Stimulated activated CD4-positive, alpha-beta T cell treated with anti-CD3 and anti-CD28 coated beads, Interleukin-15, amount 100 ng/mL, for 1 hour (primary cell): ENCODE measurements at places on chromosomes 12 and 14.

DNA sequence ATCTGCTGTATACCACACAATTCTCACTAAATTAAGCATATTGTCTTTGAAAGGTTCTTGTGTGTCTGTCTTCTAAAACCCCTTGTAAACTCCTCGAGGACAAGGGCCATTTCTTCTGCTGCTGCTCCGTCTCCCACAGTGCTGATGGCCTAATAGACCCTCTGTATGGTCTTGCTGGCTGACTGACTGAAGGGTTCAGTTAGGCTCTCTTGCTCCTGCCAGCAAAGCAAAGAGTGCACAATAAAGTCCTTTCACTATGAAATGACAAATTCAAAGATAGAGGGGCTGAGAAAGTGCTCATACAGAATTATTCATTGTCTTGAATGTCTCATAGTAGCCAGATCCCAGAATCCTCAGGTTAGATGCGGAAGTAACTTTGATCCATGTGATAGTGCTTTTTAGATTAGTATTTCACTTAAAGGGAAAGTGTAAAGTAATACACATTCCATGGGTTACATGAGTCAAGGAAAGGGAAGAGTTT is 14.2 kb upstream of the RIOX1 start:
- no peak for DNase-seq

DNA sequence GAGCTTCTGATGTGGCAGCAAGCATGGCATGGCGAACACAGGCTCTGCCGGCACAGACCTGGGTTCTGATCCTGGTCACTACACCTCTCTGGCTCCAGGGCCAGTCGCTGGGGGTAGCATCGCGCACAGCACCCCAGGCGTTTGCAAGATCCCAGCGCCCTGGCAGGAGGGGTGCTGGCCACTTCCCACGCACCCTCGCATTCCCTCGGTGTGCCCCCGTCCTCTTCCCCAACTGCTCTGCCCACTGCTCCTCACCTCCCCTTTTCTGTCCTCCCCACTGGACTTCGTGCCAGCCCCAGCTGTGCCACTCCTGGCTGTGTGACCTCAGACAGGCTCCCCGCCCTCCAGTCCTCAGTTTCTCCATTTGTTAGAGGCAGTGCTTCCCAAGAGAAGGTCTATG is 2.8 kb downstream of the CDK2AP1 start:
- no peak for DNase-seq

DNA sequence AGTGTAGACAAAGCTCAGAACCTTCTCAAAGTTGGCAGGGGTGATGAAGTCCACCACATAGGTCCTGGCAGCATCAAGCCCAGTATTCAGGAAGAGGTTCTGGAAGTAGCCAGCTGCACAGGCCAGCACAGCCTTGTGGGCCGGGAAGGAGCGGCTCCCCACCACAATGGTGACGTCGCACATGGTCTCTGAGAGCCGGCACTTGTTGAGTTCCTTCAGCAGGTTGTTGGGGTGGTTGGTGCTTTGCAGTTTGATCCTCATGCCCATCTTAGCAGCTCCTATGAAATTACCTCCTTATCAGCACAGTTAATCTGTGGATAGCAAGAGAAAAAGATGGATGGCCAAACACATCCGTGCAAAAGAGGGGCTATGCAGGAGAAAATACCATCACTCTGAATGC is 1.7 kb downstream of the ZBTB39 start:
- DNase-seq: no peak

- peak; percentile 51 for DNase-seq
Measured at GRCh38 chr14:94036313-94037167, 10.4 kb downstream of the OTUB2 start.

- DNase-seq: no peak
Measured at GRCh38 chr12:11808931-11809330, 159.5 kb downstream of the ETV6 start.

DNA sequence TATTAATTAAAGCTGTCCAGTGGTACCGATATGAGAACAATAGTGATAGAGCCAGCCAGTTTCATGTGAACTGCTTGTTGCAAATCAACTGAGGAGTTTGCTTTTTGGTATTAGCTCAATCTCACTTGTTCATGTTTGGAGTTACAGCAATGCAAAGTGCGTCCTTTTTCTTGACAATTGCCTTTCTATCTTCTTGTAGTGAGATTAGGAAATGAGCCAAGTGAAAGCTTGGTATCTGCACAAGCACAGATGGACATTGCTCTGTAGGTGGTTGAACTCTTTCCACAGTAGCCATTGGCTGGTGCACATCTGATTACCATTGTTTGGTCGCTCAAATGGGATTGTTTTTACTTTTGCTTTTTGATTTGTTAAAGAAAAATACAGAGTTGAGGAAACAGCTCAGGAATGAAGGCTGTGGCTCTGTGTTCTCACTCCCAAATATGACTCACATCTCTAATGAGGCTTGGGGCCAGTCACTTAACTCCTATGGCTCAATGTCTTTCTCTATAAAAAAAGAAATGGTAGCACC is 241.4 kb downstream of the BMP4 start:
- no peak for DNase-seq

DNA sequence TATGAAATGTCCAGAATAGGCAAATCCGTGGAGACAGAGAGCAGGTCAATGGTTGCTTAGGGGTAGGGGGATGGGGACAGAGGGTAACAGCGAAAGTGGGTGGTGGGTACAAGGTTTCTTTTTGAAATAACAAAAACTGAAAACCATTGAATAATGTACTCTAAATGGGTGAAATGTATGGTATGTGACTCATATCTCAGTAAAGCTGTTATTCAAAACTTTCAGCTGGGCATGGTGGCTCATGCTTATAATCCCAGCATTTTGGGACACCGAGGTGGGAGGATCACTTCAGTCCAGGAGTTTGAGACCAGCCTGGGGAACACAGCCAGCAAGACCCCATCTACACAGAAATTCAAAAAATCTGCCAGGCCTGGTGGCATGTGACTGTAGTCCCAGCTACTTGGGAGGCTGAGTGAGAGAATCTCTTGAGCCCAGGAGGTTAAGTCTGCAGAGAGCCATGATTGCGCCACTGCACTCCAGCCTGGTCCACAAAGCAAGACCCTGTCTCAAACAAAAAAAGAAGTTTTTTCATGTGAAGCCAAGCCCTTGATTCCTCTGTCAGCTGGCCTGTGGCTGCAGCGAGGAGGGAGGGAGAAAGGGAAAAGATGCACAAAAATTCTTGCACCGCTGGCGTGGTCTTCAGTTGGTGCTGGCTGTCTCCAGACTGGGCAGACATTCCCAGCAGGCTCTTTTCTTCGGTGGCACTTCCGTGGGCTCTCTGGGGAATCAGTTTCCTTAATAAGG is 248.2 kb downstream of the SLC41A2 start:
- no peak for DNase-seq

GRCh38 chr12:95215949-95216348 is 1.3 kb downstream of the FGD6 start:
- no peak for DNase-seq

DNA sequence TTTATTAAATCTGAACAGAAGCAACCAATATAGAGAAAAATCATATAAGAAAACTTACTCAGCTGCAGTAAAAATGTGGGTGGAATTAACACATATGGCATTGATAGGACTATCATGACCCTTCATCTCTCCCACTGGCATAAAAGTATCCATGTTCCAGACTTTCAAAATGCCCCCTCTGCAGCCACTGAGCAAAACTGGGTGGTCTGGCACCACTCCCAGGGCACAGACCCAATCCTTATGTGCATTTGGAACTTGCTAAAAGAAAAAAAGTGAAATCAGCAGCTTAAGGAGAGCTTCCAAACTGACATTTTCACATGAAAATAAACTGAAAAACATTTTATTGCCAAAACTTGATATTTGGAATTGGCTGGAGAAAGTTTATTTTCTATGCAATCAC is 141.5 kb downstream of the KIF21A start:
- DNase-seq: no peak

GRCh38 chr14:97224016-97224415 is 426.8 kb downstream of the VRK1 start:
- DNase-seq: no peak
